ENCODE measurements at places on chromosomes 12 and 14.

GRCh38 chr14:71011479-71011878 is 104.2 kb downstream of the PCNX1 start:
- DNase-seq, result no peak

- DNase-seq, result no peak
Observed at GRCh38 chr12:129207084-129207483, 353.8 kb downstream of the GLT1D1 start.

DNA sequence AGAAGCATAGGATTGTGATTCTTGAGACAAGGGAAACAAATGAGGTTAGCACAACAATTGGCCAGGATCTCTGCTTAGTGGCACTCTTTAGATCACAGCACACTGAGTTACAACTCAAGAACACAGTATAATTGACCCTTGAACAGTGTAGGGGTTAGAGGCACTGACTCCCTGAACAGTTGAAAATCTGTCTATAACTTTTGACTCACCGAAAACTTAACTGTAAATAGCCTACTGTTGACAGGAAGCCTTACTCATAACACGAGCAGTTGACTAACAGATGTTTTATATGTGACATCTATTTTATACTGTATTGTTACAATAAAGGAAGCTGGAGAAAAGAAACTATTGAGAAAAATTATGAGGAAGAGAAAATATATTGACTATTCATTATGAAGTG is 296.1 kb downstream of the RERGL start:
- DNase-seq, result no peak

DNA sequence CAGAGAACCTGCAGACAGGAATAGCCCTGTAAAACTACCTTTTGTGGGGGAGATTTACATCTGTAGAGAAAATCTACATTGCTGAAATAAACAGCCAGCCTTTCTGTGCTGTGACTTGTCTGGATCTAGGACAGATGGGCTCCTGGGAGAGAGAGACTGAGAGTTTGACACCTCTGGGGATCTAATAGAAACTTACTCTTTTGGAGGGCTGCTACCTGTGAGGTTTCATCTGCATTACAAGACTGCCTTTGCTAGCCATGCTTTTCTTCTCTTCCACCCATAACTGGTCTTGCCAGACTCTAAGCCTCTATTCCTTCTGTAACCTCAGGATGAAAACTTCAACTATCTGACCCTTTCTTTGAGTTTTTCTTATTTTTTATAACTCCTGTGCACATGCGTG is 452.6 kb downstream of the ZFP36L1 start:
- DNase-seq, result no peak

GRCh38 chr12:113260636-113261300 is 39.5 kb downstream of the TPCN1 start:
- DNase-seq, result no peak

- no peak for DNase-seq
Observed at GRCh38 chr12:100265732-100266584, 921 bp downstream of the DEPDC4 start.

- no peak for DNase-seq
Observed at GRCh38 chr12:112971248-112971647, 7.1 kb upstream of the OAS2 start.

GRCh38 chr12:51717326-51717925 is 126.4 kb downstream of the SCN8A start:
- no peak for DNase-seq

- DNase-seq, result no peak
Observed at GRCh38 chr14:100737526-100737925, 10.8 kb downstream of the DLK1 start.

DNA sequence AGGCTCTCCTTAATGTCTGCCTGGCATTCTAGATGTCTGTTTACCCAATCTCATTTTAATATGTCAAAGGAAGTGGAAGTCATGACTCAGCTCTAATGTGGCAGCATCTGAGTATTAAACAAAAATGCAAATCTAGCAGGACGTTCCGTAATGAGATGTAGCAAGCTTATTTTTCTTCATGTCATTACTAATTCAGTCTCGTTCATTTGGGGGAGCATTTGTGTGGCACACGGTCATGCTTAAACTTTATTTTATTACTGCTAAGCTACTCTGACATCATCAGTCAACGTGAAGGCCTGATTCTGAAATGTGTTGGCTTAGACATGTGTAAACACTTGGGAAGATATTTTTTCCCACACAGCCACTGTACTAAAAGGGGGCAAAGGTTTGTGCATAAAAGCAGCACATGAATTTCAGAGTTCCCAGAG is 326.7 kb upstream of the TMPO start:
- no peak for DNase-seq

DNA sequence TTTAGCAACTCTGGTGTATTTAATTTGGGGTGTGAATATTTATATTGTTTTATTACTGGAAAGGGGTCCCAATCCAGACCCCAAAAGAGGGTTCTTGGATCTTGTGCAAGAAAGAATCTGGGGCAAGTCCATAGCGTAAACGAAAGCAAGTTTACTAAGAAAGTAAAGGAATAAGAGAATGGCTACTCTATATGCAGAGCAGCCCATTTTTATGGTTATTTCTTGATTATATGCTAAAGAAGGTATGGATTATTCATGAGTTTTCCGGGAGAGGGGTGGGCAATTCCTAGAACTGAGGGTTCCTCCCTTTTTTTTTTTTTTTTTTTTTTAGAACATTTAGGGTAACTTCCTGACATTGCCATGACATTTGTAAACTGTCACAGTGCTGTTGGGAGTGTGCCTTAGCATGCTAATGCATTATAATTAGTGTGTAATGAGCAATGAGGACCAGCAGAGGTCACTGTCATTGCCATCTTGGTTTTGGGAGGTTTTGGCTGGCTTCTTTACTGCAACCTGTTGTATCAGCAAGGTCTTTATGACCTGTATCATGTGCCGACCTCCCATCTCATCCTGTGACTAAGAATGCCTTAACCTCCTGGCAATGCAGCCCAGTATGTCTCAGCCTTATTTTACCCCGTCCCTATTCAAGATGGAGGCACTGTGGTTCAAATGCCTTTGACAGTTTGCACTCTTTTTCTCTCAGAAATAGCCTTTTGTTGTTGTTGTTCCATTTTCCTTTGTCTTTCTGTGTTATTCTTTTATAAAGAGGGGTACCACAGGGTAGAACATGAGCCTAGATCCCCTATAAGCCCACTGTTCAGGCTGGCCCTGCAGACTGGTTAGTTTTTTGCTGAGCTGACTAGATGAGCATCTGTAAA is 75.5 kb upstream of the DCD start:
- no peak for DNase-seq

GRCh38 chr12:11578461-11578993 is 70.9 kb upstream of the ETV6 start:
- DNase-seq, result no peak

DNA sequence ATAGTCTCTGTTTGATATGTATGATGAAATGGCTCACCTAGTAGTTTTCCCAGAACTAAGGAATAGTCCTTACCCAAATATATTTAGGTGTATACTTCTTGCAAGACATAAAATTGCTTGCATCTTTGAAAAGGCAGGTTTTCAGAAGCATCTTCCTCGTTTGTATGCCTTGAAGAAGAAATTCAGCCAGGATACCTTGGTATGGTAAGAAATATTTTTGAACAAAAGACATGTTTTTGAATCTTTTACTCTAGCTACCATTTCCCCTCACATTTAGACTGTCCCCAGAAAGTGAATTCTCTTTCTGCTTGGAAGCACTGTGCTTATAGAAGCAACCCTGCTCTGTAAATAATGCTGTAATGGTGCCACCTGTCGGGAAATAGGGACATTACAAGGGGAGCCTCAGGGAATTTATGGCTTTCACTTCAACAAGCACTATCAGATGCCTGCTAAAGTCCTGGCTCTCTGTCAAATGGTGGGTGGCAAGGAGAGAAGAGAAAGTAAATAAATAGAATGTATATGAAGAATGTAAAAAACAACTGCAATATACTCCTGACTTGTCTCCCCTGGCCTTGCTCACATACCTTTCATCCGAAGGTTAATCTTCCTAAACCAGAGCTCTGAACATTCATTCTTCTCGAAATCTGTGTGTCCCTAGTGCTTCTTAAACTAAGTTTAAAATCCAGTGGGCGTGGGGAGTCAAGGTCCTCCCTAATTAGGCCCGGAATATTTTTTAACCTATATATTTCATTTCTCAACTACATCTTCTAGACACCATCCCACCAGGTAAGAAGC is 6.1 kb downstream of the CCDC184 start:
- no peak for DNase-seq

GRCh38 chr12:93137656-93138612 is 208.8 kb upstream of the EEA1 start:
- DNase-seq, result no peak

DNA sequence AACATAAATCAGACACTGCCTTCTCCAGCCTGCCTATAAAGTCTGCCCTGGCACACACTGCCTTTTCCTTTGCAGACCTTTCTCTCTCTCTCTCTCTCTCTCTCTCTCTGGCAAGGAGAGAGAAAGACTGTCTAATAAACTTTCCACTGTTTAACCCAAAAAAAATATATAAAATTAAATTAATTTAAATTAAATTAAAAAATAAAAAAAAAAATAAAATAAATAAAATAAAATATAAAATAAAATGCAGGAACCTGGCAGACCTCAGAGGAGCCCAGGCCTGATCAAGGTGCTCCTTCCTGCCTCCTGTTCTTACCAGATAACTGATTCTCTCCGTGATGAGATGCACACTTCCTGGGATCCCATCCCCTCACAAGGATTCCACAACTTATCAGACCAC is 103.9 kb upstream of the VASH1 start:
- DNase-seq, result no peak

DNA sequence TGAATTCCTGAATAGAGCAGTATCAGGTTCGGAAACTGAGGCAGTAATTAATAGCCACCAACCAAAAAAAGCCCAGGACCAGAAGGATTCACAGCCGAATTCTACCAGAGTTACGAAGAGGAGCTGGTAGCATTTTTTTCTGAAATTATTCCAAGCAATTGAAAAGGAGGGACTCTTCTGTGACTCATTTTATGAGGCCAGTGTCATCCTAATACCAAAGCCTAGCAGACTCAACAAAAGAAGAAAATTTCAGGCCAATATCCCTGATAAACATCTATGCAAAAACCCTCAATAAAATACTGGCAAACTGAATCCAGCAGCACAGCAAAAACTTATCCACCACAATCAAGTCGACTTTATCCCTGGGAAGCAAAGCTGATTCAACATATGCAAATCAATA is 202.3 kb upstream of the SLC16A7 start:
- no peak for DNase-seq

DNA sequence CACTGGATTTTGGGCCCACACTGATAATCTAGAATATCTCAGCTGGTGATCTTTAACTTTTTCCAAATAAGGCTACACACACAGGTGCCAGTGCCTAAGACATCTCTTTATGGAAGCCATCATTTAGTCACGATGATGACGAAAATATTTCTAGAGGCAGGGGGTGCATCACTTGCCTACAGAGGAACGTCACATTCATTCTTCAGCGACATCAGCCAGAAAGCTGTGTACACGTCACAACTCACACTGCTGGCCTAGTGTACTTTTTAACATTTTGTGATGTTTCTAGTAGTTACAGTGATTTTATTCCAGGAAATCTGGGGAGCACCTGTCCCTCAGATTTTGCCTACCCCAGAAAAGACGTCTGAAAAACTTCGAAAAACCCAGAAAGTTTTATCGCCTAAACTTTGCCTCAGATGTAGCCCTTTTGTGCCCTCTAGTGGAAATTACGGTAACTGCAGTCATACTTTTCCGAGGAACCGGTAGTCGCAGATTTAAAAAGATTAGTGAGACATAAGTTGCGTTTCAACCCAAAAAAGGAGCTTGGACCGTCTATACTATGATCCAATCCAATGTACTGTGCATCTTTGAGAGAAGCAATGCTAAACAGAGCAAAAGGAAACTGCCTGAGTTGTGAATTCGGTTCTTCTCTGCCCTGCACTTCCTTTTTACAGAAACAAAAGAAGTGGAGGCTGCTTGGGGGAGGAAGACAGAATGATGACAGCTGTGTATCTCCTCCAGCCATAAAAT is 64.3 kb upstream of the STON2 start:
- no peak for DNase-seq

DNA sequence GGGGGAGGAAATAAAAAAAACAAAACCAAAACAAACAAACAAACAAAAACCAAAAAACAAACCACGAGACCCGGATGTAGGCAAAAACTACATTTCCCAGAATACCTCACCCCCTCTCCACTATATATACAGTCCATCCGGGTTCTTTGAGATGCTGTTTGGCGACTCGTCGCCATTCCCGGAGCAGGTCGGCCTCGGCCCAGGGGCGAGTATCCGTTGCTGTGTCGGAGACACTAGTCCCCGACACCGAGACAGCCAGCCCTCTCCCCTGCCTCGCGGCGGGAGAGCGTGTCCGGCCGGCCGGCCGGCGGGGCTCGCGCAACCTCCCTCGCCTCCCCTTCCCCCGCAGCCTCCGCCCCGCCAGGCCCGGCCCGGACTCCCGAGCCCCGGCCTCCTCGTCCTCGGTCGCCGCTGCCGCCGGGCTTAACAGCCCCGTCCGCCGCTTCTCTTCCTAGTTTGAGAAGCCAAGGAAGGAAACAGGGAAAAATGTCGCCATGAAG is at the start of gene RNF10:
Gene RNF10, plus strand, starts transcription at position 154 of the 500 bp plus-strand sequence. CDS start 456 bp downstream, outside the sequence.
- DNase-seq, result no peak

GRCh38 chr14:93712079-93712837 is 76.0 kb downstream of the PRIMA1 start:
- DNase-seq, result no peak

All from AG04449 (cell line).